ENCODE measurements at places on chromosomes 5 and 9.
A peak's percentile ranks its signal among the peaks of the same experiment; 100 is the strongest.

DNA sequence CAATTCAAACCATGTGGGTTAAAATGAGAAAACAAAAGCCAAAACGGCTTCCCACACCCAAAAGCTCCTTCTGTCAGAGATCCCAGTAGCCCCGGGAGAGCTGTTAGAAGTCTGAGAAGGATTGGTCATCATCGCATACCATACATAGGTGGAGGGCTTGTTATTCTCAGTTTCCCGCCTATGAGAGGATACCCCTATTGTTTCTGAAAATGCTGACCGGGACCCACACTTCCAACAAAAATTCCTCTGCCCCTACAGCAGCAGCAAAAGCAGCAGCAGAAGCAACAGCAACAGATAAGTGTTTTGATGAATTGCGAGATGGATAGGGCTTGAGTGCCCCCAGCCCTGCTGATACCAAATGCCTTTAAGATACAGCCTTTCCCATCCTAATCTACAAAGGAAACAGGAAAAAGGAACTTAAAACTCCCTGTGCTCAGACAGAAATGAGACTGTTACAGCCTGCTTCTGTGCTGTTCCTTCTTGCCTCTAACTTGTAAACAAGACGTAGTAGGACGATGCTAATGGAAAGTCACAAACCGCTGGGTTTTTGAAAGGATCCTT, at the start of gene TEK:
Gene TEK (plus strand): TSS at position 245 of the 561 bp plus-strand sequence. CDS start 366 bp downstream, outside the sequence.
- DNase-seq = no peak

- no peak for DNase-seq
Measured at GRCh38 chr5:114122852-114123251, 239.0 kb upstream of the KCNN2 start.

GRCh38 chr9:114061292-114061691, 16.8 kb downstream of the AMBP start:
- no peak for DNase-seq

- no peak for DNase-seq
Measured at GRCh38 chr9:13860019-13860418, 453.9 kb downstream of the NFIB start.

GRCh38 chr5:40754381-40755092, 1.2 kb downstream of the TTC33 start:
- DNase-seq = peak; percentile 51

- peak; percentile 60 for DNase-seq
Measured at GRCh38 chr5:56838409-56839039, 23.2 kb downstream of the MAP3K1 start.

- DNase-seq = no peak
Measured at GRCh38 chr5:88819301-88819999, 63.5 kb downstream of the MEF2C start.

- DNase-seq = no peak
Measured at GRCh38 chr9:108662956-108663355, 192.8 kb downstream of the ACTL7B start.

DNA sequence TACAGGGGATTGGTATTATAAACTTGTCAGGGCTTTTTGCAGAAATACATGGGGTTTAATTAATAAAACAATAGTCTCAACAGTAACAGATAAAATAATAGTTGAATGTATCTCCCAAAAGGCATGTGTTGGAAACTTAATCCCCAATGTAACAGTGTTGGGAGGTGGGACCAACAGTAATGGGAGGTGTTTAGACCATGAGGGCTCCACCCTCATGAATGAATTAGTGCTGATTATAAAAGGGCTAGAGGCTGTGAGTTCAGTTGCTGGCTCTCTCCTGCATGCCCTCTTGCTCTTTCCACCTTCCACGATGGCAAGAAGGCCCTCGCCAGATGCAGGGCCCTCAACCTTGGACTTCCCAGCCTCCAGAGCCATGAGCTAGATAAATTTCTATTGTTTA, 56.3 kb downstream of the STK10 start:
- no peak for DNase-seq

DNA sequence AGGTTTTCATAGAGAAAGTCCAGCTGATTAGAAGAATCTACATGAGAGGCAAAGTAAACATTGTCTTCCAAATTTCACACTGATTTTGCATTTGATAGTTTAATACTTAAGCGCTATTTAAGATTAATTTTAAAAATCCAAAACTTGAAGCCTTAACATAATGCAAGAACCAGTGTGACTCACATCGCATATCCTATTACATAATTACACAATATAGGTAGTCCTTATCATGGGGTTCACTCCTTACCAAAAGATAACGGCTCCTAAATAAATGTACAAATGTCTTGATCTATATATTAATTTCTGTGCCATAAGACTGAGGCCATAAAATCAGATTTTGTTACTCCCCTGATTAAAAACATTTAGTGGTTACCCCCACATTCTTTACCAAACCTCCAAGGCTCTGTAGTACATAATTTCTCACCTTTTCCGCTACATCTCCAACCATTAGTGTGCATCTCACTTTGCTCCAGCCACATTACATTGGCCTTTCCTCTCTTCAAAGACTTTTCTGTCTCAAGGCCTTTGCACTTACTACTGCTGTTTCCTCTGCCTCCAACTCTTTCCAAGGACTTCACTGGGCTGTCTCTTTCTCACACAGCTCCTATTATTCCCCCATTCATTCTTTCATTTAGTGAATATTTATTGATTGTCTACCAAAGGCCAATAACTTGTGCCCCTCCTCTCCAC, 1.0 kb downstream of the RIOK2 start:
- no peak for DNase-seq

- DNase-seq = peak; percentile 71
Measured at GRCh38 chr5:76544268-76544926, 78.8 kb downstream of the F2RL2 start.
